A549 (cell line): ENCODE measurements at places on chromosomes 1 and 21.

DNA sequence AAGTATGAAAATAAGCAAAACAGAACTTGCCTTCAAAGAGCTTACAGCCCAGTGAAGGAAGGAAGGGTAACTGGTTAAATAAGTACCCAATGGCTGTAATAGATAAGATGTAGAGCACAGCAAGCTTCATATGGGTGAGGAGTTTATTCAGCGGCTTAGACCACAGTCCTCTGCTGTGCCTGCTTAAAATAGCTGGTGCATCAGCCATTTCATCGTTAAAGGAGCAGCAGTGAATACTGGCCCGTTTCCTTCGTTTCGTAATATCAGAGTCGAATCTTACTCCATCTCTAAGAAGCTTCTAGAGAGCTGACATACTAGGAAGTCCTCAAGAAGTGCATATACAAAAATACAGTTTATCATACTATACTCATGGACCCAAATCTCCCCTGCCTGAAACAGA is 286.5 kb downstream of the NFIA start:
- DNase-seq, result no peak

- DNase-seq, result no peak
These were observed 74.6 kb upstream of the NFIA start for GRCh38 chr1:61007534-61008364.

- peak; percentile 48 for DNase-seq
These were observed 17.6 kb downstream of the FCRL4 start for GRCh38 chr1:157580179-157580827.

- DNase-seq, result no peak
These were observed 623.2 kb downstream of the LMO4 start for GRCh38 chr1:87951852-87952251.

GRCh38 chr1:19496527-19496874 is 11.2 kb upstream of the CAPZB start:
- DNase-seq, result no peak

DNA sequence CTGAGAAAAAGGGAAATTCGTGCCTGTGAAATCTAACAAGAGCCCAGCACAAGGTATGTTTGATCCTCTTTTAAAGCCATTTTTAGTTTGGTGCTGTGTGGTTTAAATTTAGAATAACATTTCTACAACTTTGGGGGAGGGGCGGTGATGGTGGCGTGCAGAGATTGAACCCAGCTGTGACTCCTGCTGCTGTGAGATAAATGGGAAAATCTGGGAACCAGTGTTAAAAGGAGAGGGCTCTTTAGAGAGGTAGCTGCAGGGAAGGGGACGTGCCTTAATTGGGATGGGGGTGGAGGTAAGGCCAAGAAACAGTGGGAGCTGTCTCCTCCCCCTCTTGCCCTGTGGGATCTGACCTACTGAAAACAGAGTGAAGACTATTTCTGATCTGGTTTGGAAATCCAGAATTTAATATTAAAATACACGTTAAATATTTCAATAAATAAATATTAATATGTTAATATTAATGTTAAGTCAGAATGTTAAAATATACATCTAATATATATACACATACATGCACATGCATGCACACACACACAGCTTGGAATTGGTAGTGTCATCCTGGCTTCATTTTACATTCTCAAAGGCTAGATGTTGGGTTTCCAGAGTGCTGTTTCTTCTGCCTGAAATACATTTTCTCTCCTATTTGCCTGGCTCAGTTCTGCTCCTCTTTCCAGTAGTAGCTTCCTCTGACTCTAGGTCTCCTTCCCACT is 30.1 kb upstream of the DNAJC6 start:
- no peak for DNase-seq

DNA sequence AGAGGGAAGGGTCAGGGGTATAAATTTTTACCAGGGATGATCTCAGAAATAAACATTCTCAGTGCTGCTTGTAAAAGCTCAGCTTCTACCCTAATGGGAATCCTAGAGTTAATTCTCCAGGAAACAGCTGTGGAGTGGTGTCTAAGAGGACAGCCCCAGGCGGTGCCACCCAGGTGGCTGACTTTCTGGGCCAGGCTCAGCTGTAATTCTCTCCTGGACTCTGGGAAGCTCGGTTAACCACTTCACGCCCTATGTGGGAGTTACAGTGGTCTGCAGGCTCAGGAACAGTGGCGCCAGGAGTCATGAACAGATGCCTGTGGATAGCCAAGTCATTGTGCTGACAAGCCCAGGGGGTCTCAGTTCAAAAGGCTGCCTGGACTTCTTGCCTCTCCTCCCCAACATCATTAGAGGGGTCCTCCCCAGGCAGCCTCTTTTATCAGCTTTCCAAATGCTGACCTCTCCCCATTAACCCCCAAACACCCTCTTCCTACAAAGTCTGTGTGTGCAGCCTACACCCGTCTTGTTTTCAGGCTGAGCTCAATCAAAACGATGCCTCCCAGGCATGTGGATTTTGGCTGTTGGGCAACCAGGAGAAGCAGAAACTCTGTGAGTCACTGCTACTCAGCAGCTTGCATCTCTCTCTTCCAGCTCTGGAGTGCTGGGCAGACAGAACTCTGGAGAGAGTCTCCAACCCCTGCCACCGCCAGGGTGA is 1.2 kb downstream of the HHIPL2 start:
- DNase-seq, result peak; percentile 73

- no peak for DNase-seq
These were observed 3.3 kb downstream of the RSRP1 start for GRCh38 chr1:25243907-25244306.

GRCh38 chr1:76122271-76122670 is 47.7 kb downstream of the ST6GALNAC3 start:
- no peak for DNase-seq

GRCh38 chr1:162564762-162565218 is 3.3 kb downstream of the UAP1 start:
- no peak for DNase-seq

GRCh38 chr1:77406661-77407060 is 124.8 kb downstream of the AK5 start:
- DNase-seq, result no peak

DNA sequence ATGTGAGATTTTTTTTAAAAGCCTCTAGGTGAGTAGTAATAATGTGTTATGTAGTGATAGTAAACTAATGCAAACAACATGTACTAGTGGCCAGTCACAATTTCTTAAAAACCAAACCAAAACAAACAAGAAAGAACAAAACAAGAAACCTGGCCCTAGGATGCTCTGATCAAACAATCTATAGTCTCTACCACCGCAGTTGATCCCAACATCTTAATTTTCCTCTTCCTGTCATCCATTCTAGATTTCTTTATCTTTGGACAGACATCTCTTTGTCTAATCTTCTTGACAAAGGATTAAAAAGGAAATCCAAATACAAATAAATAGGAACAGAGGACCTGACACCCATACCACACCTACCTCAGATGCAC is 188.2 kb upstream of the ADAMTS5 start:
- no peak for DNase-seq

DNA sequence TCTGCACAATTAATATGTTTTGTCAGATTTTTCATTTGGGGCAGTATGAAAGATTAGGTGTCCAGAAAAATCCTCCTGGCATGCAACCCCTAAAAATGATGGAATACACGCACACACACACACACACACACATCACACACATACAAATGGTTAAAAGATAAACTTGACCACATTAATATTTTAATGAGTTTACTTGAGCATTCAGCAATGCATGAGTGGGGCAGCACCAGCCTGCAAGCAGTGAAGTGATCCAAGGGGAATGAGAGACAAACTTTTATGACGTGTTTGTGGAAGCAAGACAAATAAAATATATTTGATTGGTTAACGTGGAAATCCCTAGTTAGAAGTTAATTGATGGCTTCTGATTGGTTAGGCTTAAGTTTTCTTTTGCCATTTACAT is 29.1 kb upstream of the SOAT1 start:
- DNase-seq, result no peak

- DNase-seq, result no peak
These were observed 175.6 kb upstream of the HP1BP3 start for GRCh38 chr1:20962576-20963258.

GRCh38 chr1:92881391-92881790 is 49.6 kb downstream of the RPL5 start:
- no peak for DNase-seq

GRCh38 chr21:42833439-42833815 is 45.9 kb downstream of the WDR4 start:
- peak; percentile 61 for DNase-seq

GRCh38 chr1:101993710-101994109 is 3.0 kb downstream of the OLFM3 start:
- peak; percentile 3 for DNase-seq

DNA sequence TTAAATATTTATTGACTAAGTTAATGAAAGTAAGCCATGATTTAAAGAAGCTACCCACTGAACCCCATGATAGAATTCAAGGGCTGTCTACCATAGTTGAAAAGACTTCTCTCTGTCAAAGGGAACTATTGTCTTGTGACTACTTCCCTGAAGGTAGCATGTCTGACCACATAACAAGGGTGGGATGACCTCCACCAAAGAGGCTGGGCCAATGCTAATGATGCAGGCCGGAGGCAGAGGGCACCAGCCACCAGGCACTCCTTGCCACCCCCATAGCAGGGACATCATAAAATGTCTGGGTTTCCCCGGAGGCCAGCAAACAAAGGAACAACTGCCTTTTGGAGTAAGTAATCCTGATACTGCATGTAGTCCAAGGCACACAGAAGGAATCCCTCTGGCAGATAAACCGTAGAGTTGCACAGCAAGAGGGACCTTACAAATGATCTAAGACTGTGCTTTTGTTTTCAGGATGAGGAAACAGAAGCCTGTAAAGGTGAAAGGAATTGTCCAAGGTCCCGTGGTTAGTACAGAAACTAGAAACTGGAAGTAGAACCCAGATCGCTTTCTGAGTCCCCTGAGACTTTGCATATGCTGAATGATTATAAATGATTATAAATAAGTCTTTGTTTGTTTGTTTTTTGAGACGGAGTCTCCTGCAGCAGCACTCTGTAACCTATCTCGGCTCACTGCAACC is 33.5 kb upstream of the ITPKB start:
- no peak for DNase-seq

DNA sequence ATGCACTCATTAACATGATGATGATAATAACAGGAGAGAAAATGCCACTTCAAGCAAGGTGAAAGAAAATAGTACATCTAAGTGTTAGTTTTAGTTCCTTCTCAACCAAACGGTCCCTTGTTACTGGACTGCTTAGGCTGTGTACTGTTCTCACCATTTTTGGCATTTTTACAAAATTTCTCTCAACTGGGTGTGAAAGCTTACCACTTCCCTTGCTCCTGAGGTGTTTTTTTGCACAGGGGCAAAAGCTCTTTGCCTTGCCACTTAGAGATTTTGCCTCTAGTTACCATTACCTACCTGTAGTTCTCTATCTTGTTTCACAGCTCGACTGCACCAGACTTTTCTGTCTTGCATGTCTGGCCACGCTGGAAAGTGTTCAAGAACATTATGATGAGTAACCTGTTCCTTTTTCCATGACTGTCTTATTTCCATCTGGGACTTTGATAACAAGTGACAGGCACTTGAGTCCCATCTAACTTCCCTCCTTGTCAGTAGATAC is 10.7 kb downstream of the NEK7 start:
- DNase-seq, result no peak

- no peak for DNase-seq
These were observed 20.5 kb upstream of the BCL10 start for GRCh38 chr1:85296980-85297379.

- DNase-seq, result no peak
These were observed 78.8 kb downstream of the MIS18A start for GRCh38 chr21:32200029-32200428.

DNA sequence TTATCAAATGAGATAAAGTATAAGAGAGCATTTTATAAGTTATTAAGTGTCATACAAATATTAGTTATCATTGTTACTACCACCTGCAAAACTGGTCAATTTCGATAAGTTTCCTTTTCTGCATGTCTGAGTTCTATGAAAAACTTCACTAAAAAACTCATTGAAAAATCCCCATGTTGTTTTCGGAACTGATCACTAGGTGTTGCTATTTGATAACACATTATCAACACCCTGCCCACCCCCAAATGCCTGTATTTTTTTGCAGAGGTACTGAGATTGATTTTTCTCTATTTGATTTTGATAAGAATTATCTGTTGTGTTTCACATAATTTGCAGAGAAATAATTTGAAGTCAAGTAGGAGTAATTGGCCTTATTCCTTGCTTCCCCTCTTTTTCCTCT is 22.1 kb upstream of the DISP1 start:
- peak; percentile 45 for DNase-seq

GRCh38 chr1:178486100-178487069 is 10.4 kb downstream of the CLEC20A start:
- DNase-seq, result no peak

DNA sequence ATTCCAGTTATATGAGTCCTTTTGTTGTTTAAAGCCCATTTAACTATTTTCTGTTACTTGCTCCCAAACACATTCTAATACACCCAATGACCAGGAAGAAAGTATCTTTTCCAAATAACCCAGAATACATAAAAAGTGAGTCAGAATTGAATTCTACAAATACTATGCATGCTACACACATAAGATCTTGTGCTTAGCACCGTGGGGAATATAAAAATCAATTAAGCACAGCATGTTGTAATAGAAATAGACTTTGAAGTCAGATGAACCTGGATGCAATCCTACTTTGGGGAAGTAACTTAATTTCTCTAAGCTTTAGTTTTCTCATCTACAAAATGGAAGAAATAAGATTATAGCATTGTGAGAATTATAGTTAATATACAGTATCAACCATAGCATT is 40.5 kb upstream of the MUTYH start:
- DNase-seq, result no peak

- DNase-seq, result peak; percentile 39
These were observed 11.1 kb upstream of the RAB42 start for GRCh38 chr1:28580722-28581530.

GRCh38 chr1:168007691-168008090 is 70.8 kb upstream of the MPC2 start:
- DNase-seq, result no peak

DNA sequence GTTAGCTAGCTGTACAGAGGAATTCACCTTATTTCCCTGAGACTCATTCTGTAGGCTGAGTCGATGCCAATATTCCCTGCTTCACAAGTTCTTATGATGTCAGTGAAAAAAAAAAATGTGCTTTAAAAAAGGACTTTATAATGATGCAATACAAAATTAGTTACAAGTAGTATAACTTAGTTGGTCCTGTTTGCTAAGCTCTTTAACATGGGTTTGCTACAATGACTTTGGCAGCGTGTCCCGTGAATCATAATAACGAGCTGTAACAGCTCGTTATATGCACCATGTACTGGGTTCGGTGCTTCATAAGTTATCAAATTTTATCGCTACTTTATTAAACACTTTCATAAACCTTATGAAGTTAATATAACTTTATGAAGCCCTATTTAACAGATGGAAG is 349.7 kb downstream of the LMX1A start:
- no peak for DNase-seq

GRCh38 chr1:203219171-203219570 is 10.3 kb downstream of the CHIT1 start:
- no peak for DNase-seq
